Mesangial cell (primary cell): ENCODE measurements at places on chromosomes 1 and 21. TPM values are rescaled to one million over a fixed set of nuclear protein-coding genes. Genes with fewer than 3 reads are reported as not detected.

GNAT2 gene
- 0.16 TPM in 1 of 2 replicates, not detected in the other for total RNA-seq

CFAP107 gene
- not detected in 2 replicates for total RNA-seq

TCHH gene
- not detected in 2 replicates for total RNA-seq

TMEM35B gene
- 24.6 and 26.5 TPM in 2 replicates for total RNA-seq

GRHL3 gene
- 0.16 and 1.5 TPM in 2 replicates for total RNA-seq

FOXD3 gene
- total RNA-seq, result not detected in 2 replicates
